Gastroesophageal sphincter (tissue), 4 donors: ENCODE measurements at places on chromosomes 7 and 10. TPM values are rescaled to one million over a fixed set of nuclear protein-coding genes. Genes with fewer than 3 reads are reported as not detected.
A peak's percentile ranks its signal among the peaks of the same experiment; 100 is the strongest.

DNA sequence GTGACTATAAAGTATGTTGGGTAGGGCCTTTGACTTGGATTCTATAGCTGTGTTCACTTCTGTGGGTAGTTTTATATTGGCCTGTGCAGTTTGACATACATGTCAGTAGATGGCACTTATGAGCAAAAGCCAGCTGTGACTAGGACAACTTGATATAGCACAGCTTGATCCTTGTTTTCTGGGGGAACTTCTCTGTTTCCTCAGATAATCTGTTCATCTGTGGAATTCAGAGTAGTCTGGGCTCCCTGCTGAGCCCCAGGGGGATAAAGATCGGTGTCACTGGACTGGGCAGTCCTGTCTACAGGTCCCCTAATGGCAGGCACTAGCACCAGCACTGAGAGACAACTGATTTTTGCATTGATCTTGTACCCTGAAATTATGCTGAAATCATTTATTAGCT is 25.4 kb downstream of the CYP2C9 start:
- ATAC-seq = no peak

- no peak for ATAC-seq
Observed at GRCh38 chr10:128626397-128627000, 500.3 kb upstream of the MKI67 start.

GRCh38 chr10:97090035-97090434 is 95.7 kb downstream of the SLIT1 start:
- no peak for ATAC-seq

- ATAC-seq = no peak
Observed at GRCh38 chr7:78014401-78014800, 215.8 kb downstream of the PHTF2 start.

GRCh38 chr7:15828881-15829280 is 142.4 kb upstream of the MEOX2 start:
- no peak for ATAC-seq

GRCh38 chr10:59672150-59672875 is 37.3 kb downstream of the SLC16A9 start:
- ATAC-seq = no peak

- no peak for ATAC-seq
Observed at GRCh38 chr7:100887516-100888290, 1.8 kb downstream of the UFSP1 start.

DNA sequence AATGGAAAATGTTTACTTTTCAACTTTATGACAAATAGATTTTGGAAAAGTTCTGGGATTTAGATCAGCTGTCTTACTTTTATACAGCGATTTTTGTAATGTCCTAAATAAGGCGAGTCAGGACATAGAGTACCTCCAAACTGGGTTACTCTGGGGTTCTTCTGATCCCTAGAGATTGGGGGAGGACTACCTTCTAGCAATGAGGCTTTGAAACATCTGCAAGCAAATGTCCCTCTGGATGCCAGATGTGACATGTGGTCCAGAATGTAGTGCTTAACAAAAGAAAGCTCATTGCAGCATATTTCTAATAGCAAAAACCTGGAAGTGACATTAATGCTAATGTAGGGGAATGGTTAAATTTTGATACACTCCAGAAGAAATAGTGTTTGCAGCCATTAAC is 36.1 kb downstream of the ABRAXAS2 start:
- peak; percentile 83 for ATAC-seq

- ATAC-seq = no peak
Observed at GRCh38 chr7:69922026-69922803, 323.9 kb downstream of the AUTS2 start.

- ATAC-seq = no peak
Observed at GRCh38 chr10:129704786-129705525, 237.9 kb downstream of the MGMT start.

DNA sequence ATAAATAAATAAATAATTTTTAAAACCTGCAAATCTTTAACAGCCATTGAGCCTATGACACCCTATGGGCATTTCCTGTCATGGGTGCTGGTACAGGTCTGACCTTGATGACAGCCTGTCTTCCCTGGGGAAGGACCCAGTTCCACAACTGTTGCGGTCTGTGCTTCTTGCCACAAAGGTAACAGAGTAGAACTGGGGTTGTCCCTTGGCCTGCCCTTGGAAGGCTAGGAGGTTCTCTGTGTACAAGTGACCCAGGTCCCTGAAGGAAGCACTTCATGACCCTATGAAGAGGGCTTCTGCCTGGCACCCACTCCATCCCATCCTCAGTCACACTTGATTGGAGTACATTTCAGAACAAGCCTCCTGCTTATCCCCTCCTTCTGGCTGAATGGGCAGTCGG is 66.9 kb downstream of the OGDH start:
- ATAC-seq = no peak

DNA sequence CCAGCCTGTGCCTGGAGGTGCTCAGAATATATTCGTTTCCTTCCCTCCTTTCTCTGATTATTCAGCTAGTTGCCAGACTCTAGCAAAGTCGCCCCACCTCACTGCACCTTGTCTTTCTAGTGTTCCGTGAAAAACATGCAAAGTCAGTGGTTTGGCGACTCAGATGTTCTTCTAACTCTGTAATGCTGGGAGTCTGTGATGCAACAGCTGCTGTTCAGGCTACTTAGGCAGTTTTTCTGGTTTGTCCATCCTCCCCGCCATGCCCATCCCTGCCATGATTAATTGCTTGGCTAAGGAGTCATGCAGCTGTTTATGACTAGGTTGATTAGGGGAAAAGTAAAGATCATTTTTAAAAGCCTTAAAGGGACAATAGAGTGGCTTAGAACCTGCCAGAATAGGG is 99.4 kb downstream of the MTPN start:
- ATAC-seq = no peak

DNA sequence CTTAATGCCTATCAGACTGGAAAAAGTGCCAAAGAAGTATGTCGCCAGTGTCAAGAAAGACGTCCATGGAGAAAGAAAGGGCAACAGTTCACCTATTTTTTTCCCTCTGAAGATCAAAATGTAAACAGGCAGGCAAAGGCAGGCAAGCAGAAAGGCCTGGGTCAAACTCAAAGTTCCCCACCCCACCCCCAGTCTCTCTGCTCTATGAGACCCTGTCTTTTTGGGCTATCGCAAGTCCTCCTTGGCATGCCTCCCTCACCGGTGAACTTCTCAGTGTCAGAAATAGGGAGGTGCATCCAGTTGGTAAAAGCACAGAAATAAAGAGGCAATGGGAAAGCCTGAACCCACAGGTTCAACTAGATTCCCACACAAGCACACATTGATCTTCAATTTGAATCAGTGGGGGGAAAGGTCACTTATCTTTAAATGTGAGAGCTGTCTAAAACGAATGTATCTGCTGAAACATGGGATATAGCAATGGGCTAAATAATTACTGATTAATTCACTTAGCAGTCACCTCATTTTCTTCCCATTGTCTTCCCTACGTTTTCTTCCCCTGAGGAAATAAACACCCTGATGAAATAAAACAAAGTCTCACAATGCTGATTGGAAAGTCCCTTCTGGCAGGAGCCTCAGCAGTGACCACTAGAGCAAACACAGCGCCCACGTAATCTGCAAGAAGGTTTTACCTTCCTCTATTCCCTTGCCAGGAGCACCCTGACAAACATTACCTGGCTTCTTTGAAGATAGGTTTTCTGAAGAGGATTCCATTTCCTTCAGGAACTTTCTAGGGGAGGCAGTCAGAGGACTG is 31.1 kb downstream of the JAZF1 start:
- no peak for ATAC-seq

- no peak for ATAC-seq
Observed at GRCh38 chr7:134075799-134076198, 51.3 kb upstream of the LRGUK start.

DNA sequence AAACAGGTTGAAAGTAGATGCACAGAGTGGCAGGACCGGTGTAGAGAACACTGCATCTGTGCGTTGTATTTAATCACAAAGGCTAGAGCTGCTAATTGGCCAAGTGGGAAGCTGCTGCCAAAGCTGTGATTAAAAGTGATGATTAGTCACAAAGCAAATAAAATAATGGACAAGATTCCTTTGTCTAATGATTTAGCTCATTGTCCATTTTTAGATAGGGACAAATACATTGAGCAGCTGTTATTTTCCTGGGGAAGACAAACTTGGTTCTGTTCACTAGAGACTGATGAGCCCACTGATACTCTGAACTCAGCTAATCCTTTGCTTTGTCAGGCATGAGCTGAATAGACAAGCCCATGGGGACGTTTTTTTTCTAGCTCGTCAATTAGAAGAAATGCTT is 19.7 kb downstream of the UBE3C start:
- no peak for ATAC-seq

DNA sequence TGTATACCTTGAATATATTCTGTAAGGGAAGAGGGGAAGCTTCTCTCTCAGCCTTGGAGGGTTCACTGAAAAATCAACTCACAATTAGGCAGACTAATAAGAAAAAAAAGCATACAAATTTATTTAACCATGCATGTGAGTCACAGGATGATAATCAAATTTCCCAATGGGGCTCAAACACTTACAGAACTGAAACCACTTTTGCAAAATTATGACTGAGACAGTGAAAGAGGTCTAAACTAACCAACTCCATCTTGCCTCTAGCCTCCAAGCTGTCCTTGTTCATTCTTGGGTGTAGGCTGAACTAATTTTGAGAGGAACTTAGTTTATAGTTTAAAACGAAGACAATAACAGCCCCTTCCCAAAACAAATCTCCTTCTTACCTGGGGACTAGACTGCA is 618.3 kb upstream of the AUTS2 start:
- no peak for ATAC-seq

GRCh38 chr7:46156853-46157252 is 235.8 kb upstream of the IGFBP3 start:
- ATAC-seq = no peak

GRCh38 chr10:49300140-49300974 is 1.4 kb downstream of the C10orf71 start:
- ATAC-seq = no peak

GRCh38 chr7:87886875-87887274 is 10.6 kb downstream of the DBF4 start:
- no peak for ATAC-seq

GRCh38 chr10:64142395-64142794 is 621.2 kb downstream of the REEP3 start:
- ATAC-seq = no peak

DNA sequence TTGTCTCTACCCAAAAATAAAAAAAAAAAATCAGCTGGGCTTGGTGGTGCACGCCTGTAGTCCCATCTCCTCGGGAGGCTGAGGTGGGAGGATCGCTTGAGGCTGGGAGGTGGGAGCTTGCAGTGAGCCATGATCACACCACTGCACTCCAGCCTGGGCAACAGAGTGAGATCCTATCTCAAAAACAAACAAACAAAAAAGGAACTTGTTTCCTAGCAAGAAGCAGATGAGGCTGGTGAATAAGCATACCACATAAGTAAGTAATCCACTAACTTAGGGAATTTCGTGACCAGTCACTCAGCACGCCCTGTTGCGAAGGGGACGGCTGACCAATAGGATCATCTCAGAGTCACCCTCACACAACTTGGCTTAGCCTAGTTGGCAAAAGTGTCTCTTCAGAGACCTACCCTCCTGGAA is 64.6 kb downstream of the CUX1 start:
- ATAC-seq = no peak

- ATAC-seq = no peak
Observed at GRCh38 chr7:143375298-143376034, 5.7 kb upstream of the ZYX start.

GRCh38 chr7:43873300-43873699 is 4.0 kb upstream of the MRPS24 start:
- ATAC-seq = peak; percentile 37

DNA sequence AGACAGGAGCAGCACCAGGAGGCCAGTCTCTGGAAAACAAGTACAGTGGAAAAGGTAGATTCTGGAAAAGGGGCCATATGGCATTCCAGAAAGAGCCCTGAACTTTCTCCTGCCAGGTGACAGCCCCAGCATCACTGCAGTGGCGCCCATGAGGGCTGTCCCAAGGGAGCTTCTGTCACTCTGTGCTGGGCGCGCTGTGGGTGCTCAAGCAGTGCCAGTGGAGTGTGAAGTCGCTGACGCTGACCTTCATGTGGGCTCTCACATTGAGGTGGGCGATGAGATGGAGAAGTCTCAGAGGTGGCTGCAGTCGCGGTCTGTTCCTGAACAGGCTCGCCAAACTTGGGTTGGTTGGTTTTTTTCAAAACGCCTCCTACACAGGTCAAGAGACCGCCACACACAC is 38.2 kb downstream of the FKBP6 start:
- no peak for ATAC-seq

DNA sequence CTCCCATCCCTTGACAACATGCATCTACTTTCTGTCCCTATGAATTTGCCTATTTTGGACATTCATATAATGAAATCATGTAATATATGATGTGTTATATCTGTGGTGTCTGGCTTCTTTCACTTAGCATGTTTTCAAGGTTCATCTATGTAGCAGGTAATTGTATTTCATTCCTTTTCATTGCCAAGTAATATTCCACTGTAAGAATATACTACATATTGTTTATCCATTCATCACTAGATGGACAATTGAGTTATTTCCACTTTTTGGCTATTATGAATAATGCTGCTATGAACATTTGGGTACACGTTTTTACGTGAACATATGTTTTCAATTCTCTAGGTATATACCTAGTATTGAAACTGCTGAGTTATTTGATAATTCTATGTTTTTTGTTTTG is 238.2 kb downstream of the PTEN start:
- no peak for ATAC-seq

GRCh38 chr7:29843726-29844125 is 37.4 kb downstream of the WIPF3 start:
- no peak for ATAC-seq

CEP55 gene
- total RNA-seq = 3.6 TPM

VPS37D gene
- total RNA-seq = 7.0 TPM

PON1 gene
- total RNA-seq = not detected

SLC16A12 gene
- 2.7 TPM for total RNA-seq

OPN4 gene
- not detected for total RNA-seq

INPP5F gene
- 26.9 TPM for total RNA-seq

CLEC2L gene
- not detected for total RNA-seq

EIF5AL1 gene
- total RNA-seq = 0.16 TPM

LEP gene
- total RNA-seq = 6.6 TPM

IKZF1 gene
- total RNA-seq = 2.5 TPM

CTAGE4 gene
- total RNA-seq = 0.27 TPM

ACTL6B gene
- 2.2 TPM for total RNA-seq

H2AZ2 gene
- total RNA-seq = 207 TPM
